ENCODE measurements at places on chromosomes 7 and 10.

GRCh38 chr10:130200179-130201042 is 64.2 kb downstream of the GLRX3 start:
- DNase-seq, result no peak

GRCh38 chr7:68216051-68216450 is 1219.4 kb downstream of the TYW1 start:
- DNase-seq, result no peak

DNA sequence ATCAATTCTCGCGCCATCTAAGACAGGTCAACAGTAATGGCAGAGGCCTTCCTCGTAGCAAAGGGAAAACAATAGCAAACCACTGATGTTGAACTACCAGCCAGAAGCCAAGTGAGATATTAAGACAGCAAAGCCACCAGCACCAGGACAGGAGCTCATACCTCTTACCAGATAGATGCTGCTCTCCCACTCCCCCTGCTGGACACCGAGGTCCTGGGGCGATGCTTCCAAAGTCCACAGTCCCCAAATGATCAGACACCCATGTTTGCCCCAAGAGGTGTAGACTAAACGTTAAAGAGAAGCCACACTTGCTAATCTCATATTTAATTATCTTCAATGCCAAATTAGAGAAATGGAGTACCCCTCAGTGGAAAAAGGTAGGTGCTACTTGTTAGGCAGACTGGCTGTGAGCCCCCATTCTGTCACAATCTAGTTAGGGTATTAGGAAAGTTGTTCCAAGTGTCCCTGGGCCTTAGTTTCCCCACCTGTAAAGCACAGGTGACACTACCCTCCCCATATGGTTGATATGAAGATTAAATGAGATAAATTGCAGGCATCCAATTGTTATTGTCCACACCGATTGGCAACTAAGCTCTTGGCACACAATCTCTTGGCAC is 39.9 kb downstream of the TOMM7 start:
- peak; percentile 42 for DNase-seq

DNA sequence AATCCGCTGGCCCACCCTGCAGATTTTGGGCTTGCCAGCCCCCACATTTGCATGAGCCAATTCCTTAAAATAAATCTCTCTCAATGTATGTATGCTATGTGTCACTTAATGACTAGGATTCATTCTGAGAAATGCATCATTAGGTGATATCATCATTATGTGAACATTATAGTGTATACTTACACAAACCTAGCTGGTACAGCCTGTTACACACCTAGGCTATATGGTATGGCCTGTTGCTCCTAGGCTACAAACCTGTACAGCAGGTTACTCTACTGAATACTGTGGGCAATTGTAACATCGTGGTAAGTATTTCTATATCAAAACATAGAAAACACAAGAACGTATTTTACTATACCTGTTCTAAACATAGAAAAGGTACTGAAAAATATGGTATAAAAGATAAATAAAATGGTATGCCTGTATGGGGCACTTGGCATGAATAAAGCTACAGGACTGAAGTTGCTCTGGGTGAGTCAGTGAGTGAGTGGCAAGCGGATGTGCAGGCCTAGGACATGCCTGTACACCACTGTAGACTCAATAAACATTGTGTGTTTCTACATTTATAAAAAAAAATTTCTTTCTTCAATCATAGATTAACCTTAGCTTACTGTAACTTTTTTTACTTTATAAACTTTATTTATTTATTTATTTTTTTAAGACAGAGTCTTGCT is 135.9 kb downstream of the ABCA13 start:
- DNase-seq, result no peak

- no peak for DNase-seq
These were observed 31.6 kb downstream of the VIPR2 start for GRCh38 chr7:159113056-159113455.

- peak; percentile 14 for DNase-seq
These were observed 307.2 kb downstream of the SNX13 start for GRCh38 chr7:17633067-17633466.

DNA sequence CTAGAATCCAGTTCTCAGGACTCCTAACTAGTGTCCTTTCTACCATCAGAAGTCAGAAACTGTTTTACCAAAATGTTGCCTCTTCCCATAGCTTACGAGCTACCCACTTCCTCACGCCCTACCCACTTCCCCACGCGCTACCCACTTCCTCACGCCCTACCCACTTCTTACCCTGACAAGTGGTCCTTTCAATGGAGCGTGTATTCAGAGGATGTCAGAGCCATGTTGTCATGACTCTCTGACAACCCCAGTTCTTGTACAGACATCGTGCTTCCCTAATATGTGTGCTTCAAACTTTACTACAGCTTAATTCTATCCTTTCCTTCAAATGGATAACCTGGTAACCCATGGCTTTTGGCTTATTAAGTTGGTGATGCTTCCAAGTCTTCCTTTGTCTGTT is 84.8 kb upstream of the PHF14 start:
- no peak for DNase-seq

DNA sequence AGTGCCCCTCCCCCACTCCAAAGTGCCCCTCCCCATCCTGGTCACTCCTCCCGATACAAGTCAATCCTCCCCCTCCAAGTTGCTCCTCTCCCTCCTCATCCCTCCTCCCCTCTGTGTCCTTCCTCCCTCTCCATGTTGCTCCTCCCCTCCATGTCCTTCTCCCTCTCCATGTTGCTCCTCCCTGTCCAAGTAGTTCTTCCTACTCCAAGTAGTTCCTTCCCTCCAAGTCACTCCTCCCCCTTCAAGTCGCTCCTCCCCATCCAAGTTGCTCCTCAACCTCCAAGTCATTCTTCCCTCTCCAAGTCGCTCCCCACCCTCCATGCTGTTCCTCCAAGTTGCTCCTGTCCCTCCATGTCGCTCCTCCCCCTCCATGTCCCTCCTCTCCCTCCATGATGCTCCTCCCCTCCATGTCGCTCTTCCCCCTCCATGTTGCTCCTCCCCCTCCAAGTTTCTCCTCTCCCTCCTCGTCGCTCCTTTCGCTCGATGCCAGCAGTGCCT is 8.6 kb upstream of the WBP1L start:
- no peak for DNase-seq

GRCh38 chr7:120273476-120273975 is 551 bp downstream of the KCND2 start:
- DNase-seq, result peak; percentile 69

GRCh38 chr7:1616741-1617140 is 46.9 kb upstream of the PSMG3 start:
- DNase-seq, result no peak

- DNase-seq, result no peak
These were observed 39.2 kb upstream of the LRRC17 start for GRCh38 chr7:102873470-102874165.

- no peak for DNase-seq
These were observed 375.2 kb upstream of the VWC2 start for GRCh38 chr7:49398236-49398635.

GRCh38 chr7:128167791-128168666 is 73.0 kb upstream of the LEP start:
- no peak for DNase-seq

DNA sequence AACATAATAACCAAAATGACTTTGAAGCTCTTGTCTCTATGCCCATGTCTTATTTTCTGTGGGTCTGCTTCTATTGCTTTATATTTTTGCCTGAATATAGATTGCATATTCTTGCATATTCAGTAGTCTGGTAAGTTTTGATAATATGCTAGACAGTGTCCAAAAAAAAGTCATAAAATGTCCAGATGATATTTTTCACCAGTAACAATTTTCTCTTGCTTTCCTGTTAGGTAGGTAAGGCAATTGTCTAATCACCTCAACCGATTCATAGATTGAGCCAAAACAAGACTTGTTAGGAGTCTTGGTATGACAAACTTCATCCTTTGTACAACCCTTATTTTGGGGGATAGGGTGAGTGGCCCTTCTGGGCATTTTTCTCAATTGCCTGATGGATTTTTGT is 277.0 kb upstream of the NRP1 start:
- DNase-seq, result no peak

DNA sequence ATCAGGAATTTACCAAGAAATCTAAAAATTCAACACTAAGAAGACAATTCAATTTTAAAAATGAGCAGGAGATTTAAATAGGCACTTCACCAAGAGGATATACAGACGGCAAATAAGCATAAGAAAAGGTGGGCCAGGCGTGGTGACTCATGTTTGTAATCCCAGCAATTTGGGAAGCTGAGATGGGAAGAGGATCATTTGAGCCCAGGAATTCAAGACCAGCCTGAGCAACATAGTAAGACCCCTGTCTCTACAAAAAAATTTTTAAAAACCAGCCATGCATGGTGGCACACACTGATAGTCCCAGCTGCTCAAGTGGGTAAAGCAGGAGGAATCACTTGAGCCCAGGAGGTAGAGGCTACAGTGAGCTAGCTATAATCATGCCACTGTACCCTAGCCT is 3.5 kb upstream of the AKR1D1 start:
- no peak for DNase-seq

- no peak for DNase-seq
These were observed 3.6 kb downstream of the PAX2 start for GRCh38 chr10:100749059-100749308.

- no peak for DNase-seq
These were observed 103.4 kb upstream of the MDFIC start for GRCh38 chr7:114818501-114818900.

DNA sequence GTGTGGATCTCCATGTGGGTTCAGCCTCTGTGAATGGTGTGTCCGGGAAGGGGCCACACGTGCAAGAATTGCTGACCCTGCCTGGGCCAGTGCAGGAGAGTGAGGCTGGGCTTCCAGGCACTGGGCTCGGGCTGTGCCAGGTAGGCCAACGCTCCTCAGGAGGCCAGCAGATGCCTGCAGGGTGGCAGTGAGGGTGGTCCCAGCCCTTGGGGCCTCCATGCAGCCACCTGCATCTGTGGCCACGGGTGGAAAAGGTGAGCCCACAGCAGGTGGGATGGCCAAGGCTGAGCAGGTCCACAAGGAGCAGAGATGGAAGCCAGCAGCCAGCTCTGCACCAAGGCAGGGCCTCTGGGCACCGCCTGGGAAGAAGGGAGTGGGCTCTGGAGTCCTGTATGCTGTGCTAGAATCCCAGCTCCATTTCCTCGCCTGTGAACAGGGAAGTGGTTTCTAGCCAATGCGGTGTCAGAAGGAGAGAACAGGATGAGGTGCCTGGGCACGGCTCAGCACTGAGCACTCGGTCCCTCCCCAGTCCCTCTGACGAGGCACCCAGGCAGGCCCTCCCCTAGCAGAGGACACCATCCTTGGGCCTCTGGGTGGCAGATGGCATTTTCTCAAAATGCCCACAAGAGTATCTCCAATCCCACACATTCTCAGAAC is 31.1 kb upstream of the RET start:
- DNase-seq, result no peak

DNA sequence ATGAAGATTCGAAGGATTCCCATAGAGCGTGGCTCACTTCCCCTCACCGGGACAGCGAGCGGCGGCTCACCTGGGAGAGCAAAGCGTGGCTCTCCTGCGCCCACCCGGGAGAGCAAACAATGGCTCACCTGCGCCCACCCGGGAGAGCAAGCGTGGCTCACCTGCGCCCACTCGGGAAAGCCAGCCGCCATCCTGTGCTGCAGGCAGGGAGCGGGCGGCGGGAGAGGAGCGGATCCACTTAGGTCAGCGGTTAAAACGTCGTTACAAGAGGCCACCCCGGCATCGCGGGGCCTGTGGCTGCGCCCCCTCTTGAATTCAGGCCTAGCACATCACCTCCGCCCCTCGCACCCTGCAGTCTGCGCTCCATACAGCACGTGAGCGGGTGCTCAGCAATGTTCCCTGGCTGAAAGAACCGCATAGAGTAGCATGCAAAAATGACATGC is 461 bp upstream of the FIGNL1 start:
- DNase-seq, result no peak

DNA sequence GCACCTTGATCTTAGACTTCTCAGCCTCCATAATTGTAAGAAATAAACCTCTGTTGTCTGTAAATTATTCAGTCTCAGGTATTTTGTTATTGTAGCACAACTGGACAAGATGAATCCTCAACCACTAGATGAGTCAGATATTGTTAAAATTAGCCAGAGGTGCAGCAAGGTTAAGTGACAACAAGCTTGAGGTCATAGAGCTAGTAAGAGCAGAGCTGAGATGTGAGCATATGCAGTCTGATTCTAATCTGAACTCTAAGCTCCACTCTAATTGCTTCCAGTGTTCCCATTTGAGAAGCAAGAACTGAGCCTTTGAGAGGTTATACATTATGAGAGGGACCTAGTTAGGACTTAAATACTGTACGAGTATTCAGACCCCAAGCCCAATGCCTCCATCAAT is 93.1 kb downstream of the FZD1 start:
- DNase-seq, result no peak

DNA sequence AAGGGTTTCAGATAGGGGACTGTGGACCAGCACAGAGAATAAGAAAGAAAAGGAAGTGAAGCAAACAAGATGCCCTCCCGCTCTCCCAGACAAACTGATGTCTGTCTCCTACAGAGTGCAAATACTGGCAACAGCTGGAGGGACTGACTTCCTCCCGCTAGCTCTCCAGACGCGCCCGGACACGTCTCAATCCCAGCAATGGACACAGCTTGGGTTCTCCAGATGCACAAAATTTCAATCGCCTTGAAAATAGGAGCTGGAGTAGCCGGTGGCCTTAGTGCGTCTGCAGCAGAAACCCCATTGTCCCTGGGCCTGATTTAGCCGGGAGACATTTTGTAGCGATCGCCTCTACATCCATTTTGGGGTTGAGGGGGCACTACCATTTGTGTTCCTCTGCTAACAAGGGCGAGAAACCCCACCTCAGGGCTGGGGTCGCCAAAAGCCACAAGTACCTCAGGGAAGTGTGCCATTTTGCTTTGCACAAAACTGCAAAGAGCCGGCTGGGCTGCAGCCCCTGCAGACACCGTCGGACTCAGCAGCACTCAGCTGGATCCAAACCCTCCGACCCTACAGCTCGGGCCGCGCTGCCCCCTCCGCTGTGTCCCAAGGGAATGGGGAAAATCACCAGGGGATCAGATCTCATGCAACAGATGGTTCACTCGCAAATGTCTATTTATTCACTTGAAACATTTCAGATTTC is 5.9 kb downstream of the CPA2 start:
- DNase-seq, result no peak

- DNase-seq, result no peak
These were observed 29.2 kb upstream of the KCNMA1 start for GRCh38 chr10:77666821-77667220.

- DNase-seq, result no peak
These were observed 121.4 kb downstream of the MAGI2 start for GRCh38 chr7:79332091-79332490.

DNA sequence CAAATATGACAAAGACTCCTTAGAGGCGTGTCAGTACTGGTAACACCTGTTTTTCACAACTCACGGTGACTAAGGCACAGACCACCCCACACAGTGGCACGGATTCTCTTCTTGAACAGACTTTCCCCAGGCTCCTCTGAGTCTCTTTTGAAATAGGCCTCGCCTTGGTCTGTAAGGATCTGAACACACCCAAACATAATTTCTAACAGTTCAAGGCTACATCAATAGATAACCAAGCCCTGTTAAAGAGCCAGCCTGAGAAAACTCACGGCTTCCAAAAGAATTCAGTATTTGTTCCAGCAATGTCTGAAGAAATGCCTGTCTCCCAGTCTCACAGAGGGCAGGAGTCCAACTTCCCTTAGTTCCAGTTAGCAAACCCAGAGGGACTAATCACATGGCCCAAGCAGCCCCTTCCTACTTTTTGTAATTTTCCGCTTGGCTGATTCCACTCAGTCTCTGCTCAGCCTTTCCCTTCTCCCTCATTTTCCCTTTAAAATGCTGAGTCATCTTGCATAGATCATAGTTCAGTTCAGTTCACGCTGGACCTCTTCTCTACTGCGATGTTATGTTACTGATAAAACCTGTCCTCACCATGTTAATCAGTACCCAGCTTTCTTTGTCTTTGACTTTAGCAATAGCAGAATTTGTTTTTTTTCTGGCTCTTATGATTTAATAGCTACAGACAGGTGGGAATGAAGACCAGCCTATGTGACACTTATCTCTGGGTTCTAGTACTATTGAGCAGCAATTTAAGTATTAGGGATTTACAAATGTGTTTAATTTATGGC is 22.6 kb upstream of the AKR1C3 start:
- DNase-seq, result peak; percentile 85
